ENCODE measurements at places on chromosomes 6 and 20. TPM values are rescaled to one million over a fixed set of nuclear protein-coding genes. Genes with fewer than 3 reads are reported as not detected.
A peak's percentile ranks its signal among the peaks of the same experiment; 100 is the strongest.

Gene SLC17A3
- total RNA-seq: not detected

Gene TXLNB
- total RNA-seq: 0.15 TPM

GRCh38 chr20:35661908-35662307 is 2.8 kb downstream of the CPNE1 start:
- H3K27ac ChIP-seq: peak overlapping the region; percentile 14
- no peaks in the 10 kb centered on the region for H3K27me3 ChIP-seq
- peak overlapping the region; percentile 96 for H3K4me3 ChIP-seq
- H3K36me3 ChIP-seq: no peaks in the 10 kb centered on the region
- H3K4me1 ChIP-seq: peaks cover 40% of the 10 kb centered on the region

- H3K27ac ChIP-seq: no peak overlapping the region
- H3K4me1 ChIP-seq: no peaks in the 10 kb centered on the region
- no peak overlapping the region for H3K4me3 ChIP-seq
- peaks cover 3% of the 10 kb centered on the region for H3K27me3 ChIP-seq
- no peak for DNase-seq
- H3K36me3 ChIP-seq: no peaks in the 10 kb centered on the region
These were observed 115.2 kb upstream of the GLP1R start for GRCh38 chr6:38933426-38933825.

DNA sequence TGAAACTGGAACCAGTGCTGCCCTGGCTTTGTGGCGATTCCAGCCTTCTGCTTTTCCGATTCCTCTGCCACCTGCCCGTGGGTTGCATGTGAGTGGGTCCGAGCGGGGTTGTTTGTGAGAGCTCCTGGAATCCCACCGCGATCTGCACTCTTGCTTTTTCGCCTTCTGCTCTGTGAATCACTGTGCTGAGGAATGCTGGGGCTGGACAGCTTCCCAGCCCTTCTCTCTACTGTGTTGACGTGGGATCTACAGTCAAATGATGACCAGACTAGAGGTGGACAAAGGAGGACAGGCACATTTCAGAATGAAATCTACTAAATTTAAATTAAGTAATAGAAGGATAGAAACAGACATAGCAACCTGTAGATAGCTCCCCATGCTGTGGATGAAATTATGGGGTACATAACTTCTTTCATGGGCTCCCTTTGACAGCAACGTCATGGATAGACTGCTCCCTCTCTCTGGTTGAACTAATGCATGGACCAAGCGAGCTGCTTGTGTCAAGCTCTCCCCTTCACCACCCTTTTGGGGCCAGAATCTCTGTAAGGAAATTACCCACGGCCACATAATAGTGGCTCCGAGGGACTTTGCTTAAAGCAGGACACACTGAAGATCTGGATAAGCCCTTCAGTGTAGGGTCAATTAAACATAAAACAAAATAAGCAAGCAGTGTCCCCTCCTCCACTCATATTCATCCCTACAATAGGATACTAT is 2.0 kb downstream of the FNDC1 start:
- no peak overlapping the region for H3K4me3 ChIP-seq
- H3K36me3 ChIP-seq: no peaks in the 10 kb centered on the region
- peaks cover 9% of the 10 kb centered on the region for H3K4me1 ChIP-seq
- no peak for DNase-seq

DNA sequence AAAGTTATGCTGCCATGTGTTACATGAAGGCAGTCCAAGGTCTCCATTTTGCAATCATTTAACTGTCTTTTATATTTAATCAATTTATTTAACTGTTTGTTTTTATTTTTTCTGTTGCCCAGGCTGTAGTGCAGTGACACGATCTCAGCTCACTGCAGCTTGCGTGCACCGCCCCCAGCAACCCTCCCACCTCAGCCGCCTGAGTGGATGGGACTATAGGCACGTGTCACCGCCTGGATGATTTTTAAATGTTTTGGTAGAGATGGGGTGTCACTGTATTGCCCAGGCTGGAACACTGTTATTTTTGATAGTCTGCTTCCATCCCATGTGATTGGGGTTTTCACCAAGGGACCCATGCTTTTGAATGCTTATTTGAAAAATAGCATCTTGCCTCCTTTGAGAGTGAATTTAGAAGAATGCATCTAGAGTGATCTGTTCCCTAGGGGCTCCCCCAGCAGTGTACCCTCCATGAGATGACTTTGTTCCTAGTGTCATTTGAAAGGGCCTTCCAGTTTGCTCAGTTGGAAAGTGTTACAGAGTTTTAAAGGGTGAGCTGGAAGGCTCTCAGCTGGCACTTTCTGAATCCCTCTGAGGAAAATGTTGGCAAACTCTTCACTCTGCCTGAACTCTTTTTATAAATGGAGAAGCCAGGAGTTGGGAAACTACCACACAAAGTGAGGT is 143.4 kb downstream of the JARID2 start:
- peak overlapping the region; percentile 6 for H3K27ac ChIP-seq
- DNase-seq: no peak
- no peak overlapping the region for H3K4me3 ChIP-seq
- no peaks in the 10 kb centered on the region for H3K27me3 ChIP-seq
- H3K36me3 ChIP-seq: no peaks in the 10 kb centered on the region

Gene LBP
- total RNA-seq: not detected

GRCh38 chr6:24775520-24776058 is 852 bp downstream of the GMNN start:
- DNase-seq: no peak
- H3K4me3 ChIP-seq: peak overlapping the region; percentile 97
- H3K27ac ChIP-seq: peak overlapping the region; percentile 95
- no peaks in the 10 kb centered on the region for H3K36me3 ChIP-seq
- H3K4me1 ChIP-seq: peaks cover 9% of the 10 kb centered on the region

DNA sequence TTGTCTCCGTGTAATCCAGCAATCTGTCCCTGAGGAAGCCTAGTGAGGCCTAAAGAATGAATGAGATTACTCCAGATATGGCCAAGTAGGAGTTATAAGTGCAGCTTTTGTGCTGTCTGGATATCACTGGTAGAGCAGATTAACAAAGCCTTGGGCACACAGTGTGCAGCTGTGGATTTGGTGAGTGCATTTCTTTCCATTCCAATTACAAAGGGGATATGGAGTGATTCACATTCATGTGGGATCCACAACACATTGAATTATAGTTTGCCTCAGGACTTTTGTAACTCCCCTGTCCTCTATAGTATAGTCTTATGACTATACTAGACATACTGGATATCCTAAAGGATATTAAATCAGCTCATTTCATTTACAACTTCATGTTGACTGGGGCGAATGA is 47.1 kb downstream of the HLA-F start:
- H3K27me3 ChIP-seq: no peaks in the 10 kb centered on the region
- no peak for DNase-seq
- H3K4me1 ChIP-seq: peaks cover 2% of the 10 kb centered on the region
- H3K36me3 ChIP-seq: no peaks in the 10 kb centered on the region
- no peak overlapping the region for H3K27ac ChIP-seq

GRCh38 chr6:4965562-4966389 is 38.1 kb downstream of the RPP40 start:
- H3K4me3 ChIP-seq: no peak overlapping the region
- H3K27ac ChIP-seq: no peak overlapping the region
- no peak for DNase-seq
- no peaks in the 10 kb centered on the region for H3K27me3 ChIP-seq

DNA sequence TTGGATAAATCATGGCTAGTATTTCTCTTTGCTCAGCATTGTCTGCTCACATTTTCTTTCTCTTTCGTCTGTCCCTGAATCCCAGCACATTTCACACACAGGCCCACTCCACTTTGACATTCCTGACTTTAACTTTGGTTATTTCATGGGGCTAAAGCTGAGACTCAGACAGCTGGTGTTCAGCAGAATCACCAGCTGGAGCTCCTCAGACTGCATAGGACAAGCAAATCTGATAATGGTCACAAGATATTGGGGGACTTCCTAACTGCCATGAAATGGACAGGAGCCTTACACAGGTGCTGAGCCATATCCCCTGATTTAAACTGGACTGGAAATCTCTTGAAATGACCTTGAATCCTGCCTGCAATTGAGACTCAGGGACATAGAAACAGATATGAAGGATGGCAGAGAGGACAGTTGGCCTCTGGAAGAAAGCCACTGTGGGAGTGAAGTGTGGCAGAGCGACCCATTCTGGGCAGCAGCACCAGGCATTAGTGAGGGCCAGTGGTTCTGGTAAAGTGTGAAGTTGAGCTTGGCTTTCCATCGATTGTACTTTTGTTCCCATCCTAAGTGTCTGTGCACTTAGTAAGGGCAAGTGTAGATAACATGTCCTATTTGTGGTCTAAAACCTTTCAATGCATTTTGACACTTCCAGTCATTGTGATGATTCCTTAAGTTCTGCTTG is 10.0 kb upstream of the IFNGR1 start:
- no peak for DNase-seq
- peaks cover 58% of the 10 kb centered on the region for H3K4me1 ChIP-seq
- no peak overlapping the region for H3K27ac ChIP-seq
- no peak overlapping the region for H3K4me3 ChIP-seq
- H3K36me3 ChIP-seq: no peaks in the 10 kb centered on the region

DNA sequence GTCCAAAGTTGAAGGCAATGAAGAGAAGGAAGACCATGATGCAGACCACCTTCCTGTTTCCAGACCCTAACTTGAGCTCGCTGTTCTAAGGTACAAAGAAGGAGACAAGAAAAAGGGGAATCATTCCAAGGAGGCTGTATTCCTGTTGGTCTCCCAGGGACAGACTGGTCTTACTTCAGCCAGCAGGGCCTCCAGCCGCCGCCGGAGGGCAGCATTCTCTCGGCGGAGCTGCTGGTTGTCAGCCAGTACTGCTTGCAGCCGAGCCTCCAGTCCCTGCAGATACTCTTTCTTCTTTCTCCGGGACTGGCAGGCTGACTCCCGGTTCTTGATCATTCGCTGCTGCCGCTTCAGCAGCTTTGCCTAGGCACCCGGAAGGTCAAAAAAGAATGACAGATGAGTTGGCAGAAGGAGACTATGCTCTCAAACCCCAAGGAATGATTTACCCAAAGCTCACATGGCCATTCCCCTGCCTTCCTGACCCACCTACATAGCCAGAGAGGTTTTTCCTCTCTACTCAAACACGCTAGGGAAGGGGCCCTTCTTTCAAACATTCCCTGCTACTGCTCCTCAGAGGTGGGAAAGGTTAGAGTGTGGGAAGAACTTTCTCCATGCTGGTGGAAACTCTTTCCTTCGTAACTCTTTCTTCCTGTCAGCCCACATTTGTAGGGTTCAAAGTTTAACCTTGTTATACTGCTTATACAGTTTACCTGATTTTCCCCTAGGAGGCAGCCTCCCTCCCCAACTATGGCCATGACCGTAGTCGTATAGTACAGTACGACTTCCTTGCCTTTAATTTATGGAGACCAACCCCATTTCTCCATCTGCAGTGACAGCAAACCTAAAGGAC is 9.0 kb downstream of the ATF6B start:
- DNase-seq: peak; percentile 34
- H3K36me3 ChIP-seq: peaks cover 99% of the 10 kb centered on the region
- peak overlapping the region; percentile 48 for H3K27ac ChIP-seq
- H3K4me1 ChIP-seq: peaks cover 3% of the 10 kb centered on the region
- no peaks in the 10 kb centered on the region for H3K27me3 ChIP-seq

Gene CCDC170
- 0.95 TPM for total RNA-seq

Gene RAMACL
- total RNA-seq: 0.99 TPM

DNA sequence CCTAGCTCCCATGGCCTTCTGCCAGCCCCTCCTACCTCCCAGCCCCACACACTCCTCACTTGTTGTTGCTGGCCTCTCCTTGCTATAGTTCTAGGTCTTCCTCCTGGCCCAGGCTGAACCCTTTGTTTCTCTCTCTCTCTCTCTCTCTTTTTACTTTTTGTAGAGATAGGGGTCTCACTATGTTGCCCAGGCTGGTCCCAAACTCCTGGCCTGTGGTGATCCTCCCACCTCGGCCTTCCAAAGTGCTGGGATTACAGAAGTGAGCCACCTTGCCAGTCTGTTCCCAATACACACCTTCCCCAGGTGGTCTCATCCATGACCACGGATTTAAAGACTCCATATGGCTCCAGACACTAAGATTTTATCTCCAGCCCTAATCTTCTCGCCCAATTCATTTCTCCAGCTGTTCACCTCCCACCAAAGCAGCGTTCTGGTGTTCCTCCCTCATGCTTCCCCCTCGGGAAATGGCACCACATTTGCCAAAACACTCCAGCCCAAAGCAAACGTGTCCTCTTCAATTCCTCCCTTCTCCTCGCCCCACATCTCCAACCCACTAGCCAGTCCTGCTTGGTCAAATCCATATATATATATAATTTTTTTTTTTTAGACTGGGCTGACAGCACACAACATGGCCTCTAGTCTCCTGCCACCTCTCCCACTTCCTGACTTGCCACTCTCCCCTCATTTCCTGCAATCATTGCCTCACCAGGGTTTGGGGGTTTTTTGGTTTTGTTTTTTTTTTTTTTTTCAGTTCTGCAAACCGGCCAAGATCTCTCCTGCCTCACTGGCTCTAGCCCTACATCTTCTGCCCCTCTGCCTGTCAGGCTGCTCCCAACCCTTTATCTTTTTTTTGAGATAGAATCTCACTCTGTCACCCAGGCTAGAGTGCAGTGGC is 104.4 kb downstream of the NCR2 start:
- peaks cover 6% of the 10 kb centered on the region for H3K27me3 ChIP-seq
- H3K27ac ChIP-seq: no peak overlapping the region
- no peaks in the 10 kb centered on the region for H3K36me3 ChIP-seq
- DNase-seq: no peak
- no peak overlapping the region for H3K4me3 ChIP-seq
- peaks cover 3% of the 10 kb centered on the region for H3K4me1 ChIP-seq

Gene BPIFA1
- total RNA-seq: not detected

Gene SLC22A2
- not detected for total RNA-seq

- H3K4me1 ChIP-seq: peaks cover 48% of the 10 kb centered on the region
- no peaks in the 10 kb centered on the region for H3K36me3 ChIP-seq
- H3K4me3 ChIP-seq: no peak overlapping the region
- no peak overlapping the region for H3K27ac ChIP-seq
These were observed 9.7 kb downstream of the HECA start for GRCh38 chr6:139144490-139145085.

DNA sequence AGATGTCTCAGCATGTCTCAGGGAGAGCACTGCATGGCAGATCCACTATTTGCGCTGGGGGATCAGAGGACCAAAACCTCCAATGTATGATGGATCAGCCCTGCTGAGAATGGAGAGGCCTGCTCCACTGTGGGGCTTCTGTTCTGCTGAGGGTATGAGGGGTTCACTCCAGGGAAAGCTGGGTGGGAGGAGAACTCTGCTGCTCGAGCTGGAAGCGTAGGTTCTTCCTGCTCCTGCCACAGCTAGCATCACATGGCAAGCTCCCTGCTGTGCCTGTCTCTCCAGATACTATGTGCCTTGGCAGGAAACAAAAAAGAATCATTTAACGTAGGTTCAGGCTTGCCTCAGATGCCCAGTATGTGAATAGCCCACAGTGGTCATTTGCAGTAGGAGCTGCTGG is 105.8 kb downstream of the EPM2A start:
- no peak overlapping the region for H3K27ac ChIP-seq
- no peaks in the 10 kb centered on the region for H3K4me1 ChIP-seq
- no peaks in the 10 kb centered on the region for H3K36me3 ChIP-seq
- H3K27me3 ChIP-seq: no peaks in the 10 kb centered on the region
- no peak overlapping the region for H3K4me3 ChIP-seq

Gene TNFRSF6B
- 2.5 TPM for total RNA-seq

DNA sequence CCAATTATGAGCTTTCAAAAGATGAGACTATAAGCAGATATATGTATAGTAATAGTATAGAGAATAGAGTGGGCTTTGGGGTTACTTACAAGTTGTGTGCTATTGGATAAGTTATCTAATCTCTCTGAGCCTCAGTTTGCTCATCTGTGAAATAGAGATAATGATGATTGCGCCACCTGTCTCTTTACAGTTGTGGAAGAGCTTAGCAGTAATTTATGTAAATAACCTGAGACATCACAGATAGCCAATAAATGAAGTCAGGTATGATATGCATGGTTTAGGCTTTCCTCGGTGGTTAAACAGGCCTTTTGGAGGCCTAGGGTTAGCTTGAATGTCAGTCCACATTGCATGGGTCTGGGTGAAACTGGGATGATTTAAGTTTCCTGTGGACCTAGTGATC is 29.8 kb upstream of the SCUBE3 start:
- no peaks in the 10 kb centered on the region for H3K27me3 ChIP-seq
- no peaks in the 10 kb centered on the region for H3K36me3 ChIP-seq
- DNase-seq: no peak
